D341Med (cell line): ENCODE measurements at places on chromosomes 7 and 10.
A peak's percentile ranks its signal among the peaks of the same experiment; 100 is the strongest.

DNA sequence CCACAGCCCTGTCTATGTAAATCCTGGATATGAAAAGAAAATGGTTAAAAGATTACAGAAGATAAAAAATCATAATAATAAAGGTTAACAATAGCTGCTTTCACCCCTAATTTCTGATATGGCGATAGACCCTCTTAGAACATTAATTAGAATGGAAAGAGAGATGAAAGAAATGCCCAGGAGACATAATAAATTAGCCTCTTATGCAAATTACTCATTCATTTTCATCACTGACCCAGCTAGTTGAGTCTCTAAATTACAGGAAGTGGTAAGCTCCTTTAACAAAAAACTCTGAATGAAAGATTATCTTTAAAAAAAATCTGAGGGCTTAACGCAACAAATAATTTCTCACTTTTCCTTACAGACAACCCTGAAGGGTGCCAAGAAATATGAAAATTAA is 12.4 kb downstream of the GFRA1 start:
- DNase-seq: no peak

GRCh38 chr7:21850531-21851285 is 95.0 kb downstream of the CDCA7L start:
- DNase-seq: no peak

GRCh38 chr10:130135676-130136225 is 440 bp upstream of the GLRX3 start:
- no peak for DNase-seq

DNA sequence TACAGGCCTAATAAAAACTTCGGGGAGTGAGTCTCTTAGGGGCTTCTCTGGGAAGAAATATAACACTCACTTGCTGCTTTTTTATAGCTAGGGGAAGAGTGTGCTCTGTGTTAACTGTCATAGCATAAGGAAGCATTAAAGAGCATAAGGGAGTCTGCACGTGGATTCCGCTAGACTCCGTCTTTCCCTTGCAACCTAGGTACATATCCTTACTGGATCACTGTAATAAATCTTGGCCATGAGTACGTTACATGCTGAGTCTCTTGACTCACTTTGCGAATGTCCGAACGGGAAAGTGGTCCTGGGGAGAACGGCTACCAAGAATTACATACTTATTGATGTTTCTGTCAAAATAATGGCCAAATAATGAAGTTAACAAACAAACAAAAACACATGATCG is 999.1 kb upstream of the MBL2 start:
- DNase-seq: no peak

- DNase-seq: no peak
Observed at GRCh38 chr7:84091318-84091717, 103.3 kb downstream of the SEMA3A start.

- DNase-seq: no peak
Observed at GRCh38 chr7:151432658-151433521, 7.1 kb downstream of the CRYGN start.

GRCh38 chr7:139747662-139748372 is 30.0 kb downstream of the HIPK2 start:
- DNase-seq: no peak

DNA sequence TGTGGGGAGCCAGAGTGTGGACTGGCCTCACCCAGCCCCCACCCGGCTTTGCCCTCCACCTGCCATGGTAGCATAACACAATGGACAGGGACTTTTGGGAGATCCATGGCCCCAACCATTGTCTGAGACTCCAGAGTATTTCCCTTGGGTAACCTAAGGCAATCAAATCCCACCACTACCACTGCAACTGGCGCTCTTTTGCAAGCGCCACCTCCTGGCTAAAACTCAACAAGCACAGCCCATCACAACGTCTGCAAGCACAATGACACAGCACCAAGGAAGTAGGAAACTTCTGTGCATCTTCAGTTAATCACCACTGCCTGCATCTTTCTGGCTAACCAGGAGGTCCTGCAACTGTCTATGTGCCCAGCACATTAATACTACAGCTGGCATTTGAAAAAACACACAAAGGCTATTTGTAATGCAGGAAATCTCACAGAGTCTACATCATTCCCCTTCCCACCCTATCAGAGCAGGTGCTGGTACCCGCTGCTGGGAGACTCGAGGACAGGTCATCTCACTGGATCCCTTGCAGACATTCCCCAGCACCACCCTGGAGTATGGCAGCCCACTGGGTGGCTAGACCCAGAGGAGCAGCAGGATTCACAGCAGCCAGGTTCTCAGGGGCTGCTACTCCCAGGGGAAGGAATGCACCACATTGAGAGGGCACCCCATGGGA is 27.7 kb downstream of the ANKRD26 start:
- no peak for DNase-seq

GRCh38 chr7:26065652-26066051 is 86.3 kb upstream of the NFE2L3 start:
- DNase-seq: peak; percentile 52

DNA sequence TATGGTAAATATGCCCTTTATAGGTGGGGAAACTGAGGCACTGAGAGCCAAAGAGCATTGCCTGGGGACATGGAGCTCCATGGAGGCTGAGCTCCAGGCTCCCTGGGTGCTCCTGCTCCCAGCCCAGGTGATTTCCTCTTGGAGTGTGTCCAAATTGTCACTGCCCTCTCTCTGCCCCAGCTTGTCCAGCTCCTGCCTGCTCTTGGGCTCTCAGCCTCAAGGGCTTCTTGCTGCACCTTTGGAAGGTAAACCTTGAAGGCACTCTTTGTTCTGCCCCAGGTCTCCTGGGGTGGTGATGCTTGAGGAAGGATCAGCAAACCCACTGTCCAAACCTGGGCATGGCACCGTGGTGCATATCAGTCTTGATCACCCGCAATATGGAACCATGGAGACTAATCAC is 166.1 kb downstream of the RPS24 start:
- DNase-seq: no peak

DNA sequence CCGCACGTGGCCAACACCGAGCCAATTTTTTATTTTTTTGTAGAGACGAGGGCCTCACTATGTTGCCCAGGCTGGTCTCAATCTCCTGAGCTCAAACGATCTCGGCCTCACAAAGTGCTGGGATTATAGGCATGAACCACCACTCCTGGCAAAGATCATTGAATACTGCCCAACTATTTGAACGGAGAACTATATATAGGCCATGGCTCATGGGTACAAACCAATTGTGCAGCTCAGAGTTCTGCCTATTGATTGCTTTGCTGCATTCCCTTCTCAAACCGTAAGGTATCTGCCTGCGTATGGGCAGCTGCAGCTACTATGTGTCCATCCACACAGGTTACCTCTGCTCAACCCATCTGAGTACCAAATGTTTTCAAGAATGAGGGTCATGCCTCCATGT is 9.7 kb upstream of the SLC25A16 start:
- no peak for DNase-seq

DNA sequence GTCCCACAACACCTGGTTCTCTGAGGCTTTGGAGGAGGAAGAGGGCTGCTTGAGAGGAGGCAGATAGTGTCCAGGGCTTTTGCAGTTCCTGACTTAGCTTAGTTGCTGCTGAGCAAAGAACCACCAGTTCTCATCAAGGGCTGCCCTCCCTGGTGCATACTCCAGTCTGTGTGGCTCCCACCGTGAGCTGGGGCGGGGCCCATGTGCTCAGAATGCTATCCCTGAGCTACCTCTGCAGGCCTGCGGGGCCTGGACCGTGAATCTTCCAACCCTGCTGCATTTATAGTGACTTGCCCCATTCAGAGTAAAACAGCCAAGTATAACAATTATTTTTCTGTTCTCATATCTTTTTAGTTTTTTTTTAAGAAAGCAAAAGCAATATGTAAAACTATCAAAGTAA is 49.2 kb downstream of the TACR2 start:
- no peak for DNase-seq

DNA sequence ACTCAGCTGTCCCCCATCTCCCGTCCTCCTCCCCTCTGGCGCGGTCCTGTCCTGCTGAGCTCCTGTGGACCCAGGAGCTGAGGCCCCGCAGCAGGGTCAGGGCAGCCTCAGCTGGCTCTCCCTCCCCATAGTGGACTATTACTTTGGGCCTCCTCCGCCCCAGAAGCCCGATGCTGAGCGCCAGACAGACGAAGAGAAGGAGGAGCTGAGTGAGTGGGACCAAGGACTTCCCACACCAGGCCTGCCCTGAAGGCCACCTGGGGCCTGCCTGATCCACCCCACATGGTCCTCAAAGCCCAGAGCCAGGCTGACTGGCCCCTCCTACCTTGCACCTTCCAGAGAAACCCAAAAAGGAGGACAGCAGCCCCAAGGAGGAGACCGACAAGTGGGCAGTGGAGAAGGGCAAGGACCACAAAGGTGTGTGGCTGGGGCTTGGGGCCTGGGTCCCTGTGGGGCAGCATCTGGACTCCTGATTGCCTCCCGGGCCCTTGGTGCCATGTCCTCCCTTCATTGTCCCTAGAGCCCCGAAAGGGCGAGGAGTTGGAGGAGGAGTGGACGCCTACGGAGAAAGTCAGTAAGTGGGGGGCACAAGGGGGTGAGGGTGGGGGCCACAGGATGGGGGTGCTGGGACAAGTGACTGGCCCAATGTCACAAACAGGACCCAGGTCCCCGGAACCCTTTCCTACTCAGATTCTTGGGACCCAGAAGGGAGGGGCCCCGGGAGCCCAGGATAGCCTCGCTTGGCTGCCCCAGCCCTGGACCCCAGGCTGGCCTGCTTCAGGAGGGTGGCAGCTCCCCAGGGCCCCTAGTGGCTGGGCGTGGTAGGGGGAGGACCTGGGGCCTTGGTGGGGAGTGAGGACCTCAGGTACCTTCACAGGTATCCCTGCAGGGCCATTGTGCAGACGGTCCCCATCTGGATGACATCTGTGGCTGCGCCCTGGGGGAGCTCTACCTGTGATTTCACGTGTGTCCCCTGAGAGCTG is 4.9 kb downstream of the AEBP1 start:
- no peak for DNase-seq

DNA sequence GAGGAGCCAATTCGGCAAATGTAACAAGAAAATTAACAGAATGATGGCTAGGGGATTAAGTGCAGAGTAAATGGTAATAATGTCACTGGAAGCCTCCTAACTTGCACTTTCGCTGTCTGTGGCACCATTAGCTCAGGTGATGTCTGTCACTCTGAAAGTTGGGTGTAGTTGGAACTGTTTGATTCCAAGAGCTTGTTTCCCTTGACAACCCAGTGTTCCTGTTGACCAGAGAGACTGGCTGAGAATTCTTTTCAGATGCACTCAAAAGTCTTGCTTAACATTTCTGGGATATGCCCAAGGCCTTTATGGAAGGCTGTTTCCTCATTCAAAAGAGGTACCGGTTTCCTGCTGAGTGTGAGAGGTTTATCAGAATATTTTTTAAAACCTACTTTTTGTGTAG is 49.6 kb downstream of the PLPP4 start:
- no peak for DNase-seq

DNA sequence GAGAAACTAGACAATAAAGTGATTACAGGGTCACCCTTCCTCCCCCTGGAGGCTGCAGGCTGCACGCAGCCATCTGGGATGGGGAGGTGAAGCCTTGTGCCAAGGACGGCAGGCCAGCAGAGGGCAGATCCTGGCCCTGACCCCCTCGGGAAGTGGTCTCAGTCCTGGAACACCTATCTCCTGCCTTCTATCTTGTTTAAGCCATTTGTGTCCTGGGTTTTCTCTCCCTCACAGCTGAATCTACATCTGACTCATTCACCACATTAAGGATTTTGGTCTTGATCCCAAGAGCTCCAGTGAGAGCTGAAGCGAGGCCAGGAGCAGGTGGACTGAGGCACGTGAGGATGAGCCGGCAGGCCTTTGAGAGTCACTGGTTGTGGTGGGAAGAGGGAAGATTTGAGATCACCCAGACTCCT is 16.4 kb upstream of the PARP12 start:
- DNase-seq: no peak

GRCh38 chr7:158282461-158283001 is 305.1 kb downstream of the PTPRN2 start:
- DNase-seq: no peak
